Right hindlimb (tissue), 1 donor: ENCODE measurements at places on chromosomes 16 and 17.

DNA sequence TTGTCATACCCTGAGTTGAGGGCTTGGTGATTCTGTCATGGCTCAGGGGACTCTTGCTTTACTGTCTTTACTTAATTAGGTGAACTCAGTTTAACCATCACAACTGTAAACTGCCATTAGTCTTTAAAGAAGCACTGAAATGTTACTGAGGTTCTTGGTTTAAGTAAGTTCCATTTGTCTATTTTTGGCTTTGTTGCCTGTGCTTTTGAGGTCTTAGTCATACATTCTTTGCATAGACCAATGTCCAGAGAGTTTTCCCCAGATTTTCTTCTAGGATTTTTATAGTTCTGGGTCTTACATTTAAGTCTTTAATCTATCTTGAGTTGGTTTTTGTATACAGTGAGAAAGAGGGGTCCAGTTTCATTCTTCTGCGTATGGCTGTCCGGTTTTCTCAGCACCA is 137.5 kb downstream of the SOCS1 start:
- no peak for DNase-seq

- no peak for DNase-seq
These were observed 3.8 kb downstream of the GID4 start for GRCh38 chr17:18042983-18043382.

DNA sequence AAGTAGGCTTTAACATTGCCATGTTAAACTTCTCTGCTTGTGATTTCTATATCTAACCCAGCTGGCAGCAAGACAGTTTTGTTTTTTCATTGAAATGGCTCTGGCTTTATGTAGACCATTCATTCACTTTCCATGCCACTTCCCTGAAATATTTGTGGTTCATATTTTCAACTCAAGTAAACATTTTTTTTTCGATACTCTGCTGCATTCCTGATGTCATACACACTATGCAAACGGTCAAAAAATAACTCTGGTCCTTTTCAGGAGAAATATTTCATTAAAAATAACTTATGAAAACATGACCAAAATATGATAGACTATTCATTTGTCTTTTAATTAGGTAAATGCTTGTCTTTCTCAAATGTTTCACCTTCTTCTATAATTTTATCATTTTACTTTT is 116.3 kb downstream of the USP22 start:
- no peak for DNase-seq

DNA sequence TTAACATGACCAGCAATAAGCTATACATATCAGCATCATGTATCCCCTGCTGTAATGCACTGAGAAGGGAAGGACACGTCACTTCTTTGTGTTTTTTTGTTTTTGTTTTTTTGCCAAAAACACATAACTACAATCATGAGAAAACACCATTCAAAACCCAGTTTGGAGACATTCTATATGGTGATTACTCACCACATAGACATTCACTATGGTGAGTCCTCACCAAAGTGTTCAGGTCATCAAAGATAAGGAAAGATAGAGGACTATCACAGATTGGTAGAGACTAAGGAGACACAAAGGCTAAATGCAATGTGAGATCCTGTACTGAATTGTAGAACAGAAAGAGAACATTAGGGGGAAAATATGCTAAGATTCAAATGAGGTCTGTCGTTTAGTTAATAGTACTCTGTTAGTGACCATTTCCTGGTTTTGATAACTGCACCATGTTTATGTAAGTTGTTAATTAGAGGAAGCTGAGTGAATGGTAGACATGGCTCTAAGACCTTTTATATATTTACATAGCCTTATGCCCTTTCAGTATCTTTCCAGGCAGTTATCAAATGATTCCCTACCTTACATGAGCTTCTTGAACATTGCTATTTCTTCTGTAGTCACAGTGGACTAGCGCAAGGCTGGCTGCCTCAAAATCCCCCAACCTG is 46.6 kb downstream of the PIK3R5 start:
- DNase-seq = no peak

- DNase-seq = no peak
These were observed 11.1 kb downstream of the STXBP4 start for GRCh38 chr17:54979657-54980056.

GRCh38 chr16:10961231-10961630 is 16.9 kb downstream of the CLEC16A start:
- no peak for DNase-seq

GRCh38 chr17:39026980-39027451 is 59.8 kb upstream of the FBXO47 start:
- DNase-seq = peak; percentile 72

DNA sequence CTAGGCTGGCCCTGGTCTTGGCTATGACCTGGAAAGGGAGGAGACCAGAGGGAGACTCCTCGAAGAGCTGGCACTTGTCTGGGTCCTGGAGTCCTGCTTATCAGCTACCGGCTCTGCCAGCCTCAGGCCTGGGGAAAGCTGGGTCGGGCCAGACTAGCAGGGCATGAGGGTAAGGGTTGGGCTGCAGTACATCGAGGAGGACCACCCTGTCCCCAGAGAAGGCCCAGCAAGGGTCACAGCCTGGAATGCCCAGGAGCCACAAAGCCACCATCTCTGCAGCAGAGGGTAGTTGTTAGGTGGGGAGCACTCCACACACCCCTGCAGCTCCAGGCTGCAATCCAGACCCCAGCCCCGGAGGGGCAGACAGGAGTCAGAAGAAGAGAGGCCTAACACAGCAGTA is 54.0 kb downstream of the SLC6A2 start:
- no peak for DNase-seq

DNA sequence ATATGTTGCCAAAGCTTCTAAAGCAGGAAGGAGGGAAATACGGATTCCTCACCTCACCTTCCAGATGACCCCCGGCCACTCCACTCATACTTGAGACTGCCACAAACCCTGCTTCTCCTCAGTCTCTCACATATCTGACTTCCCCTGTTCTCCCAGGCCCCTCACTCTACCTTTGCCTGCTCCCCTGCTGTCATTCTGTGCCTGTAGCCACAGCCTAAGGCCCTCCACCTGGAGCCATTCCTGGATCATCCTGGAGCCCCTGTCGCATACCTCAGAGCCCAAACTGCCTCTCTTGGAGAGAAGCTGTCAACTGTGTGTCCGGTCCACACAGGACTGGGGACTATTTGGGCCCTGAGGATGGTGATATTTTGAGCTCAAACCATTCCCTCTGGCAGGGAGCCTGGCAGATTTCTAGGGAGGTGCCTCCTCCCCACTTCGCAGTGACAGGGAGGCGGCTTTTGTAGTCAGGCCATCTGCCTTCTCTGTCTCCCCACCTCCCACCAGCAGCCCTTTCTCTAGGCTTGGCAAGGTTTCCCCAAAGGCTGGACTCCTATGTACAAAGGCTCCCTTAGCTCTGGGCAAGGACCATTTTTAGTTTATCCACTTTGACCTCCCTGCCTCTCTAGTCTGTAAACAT is 2.3 kb upstream of the MED24 start:
- no peak for DNase-seq

GRCh38 chr16:68590201-68590994 is 51.3 kb downstream of the ZFP90 start:
- DNase-seq = peak; percentile 64

DNA sequence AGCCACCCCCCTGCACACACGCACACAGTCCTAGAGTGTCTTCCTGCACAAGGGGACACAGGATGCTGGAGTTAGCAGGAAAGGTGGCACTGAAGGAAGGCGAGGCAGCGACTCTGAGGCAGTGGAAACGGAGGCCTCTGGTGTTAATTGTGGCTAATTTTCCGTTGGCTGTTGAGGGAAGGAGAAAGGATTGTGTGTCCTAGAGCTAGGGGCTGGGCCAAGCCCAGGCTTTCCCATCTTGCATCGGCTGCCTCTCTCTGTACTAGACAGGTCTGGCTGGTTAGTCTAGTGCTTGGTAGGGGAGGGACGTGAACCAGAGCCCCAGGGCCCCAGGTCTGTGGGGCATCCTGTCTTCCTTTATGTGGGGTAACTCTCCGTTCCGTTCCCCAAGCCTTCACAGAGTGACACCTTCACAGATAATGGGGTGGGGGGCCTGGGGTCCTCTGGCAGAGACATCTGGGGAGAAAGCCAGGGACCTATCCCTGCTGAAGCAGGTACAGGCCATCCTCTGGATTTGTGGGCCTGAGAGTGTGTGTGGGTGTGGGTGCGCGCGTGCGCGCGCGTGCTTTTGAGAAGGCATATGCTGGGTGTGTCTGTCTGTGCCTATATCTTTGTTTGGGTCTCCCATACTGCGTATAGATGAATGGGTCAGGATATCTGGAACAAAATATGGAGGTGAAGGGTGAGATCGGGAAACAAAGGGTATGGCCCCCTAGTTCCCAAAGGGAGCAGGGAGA is at the start of gene CHD3:
CHD3 (plus strand) TSS at position 606 of the 737 bp plus-strand sequence. CDS start 212 bp downstream, outside the sequence.
- DNase-seq = no peak

DNA sequence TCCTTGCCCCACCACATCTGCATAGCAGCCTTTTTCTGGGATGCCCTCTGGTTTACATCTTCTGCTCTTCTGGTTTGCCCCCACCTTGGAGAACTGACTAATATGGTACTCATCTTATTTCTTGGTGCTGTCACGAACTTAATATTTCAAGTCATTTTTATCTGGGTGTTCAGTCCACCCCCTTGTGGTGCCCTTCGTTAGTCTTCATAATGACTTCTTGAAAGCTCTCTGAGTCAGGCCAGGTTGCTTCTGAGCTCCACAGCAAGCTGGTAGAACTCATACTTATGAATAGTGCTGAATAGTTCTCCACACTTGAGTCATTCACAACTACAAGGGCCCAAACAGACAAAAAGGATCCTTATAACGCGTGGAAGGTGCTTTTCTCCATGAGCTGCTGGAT is 35.8 kb upstream of the TEKT3 start:
- no peak for DNase-seq

DNA sequence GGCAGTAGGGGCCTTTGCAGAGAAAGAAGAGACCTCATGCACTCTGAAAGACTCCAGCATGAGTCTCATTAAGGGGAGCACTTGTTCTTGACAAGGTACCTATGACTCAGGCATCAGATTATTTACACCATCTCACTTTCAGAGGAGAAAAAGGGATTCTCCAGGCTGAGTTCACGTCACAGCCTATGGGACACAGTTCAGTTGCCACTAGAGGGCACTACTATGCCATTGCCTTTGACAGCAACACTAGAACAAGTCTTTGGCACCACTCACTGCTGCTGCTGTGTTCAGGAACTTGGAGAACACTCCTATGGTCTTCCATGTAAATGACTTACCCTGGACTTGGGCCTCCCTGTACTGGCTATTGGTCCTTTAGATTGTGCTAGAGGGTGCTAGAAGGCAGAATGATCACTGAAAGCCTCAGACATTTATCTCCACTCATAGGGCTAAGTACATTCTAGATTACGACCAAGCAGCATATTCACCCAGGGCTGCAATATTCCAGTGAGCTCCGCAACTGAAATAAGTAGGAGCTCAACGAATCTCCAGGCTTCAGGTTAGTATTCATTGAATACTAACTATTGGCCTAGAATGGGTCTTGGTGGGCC is 225.1 kb upstream of the CA10 start:
- DNase-seq = peak; percentile 50

DNA sequence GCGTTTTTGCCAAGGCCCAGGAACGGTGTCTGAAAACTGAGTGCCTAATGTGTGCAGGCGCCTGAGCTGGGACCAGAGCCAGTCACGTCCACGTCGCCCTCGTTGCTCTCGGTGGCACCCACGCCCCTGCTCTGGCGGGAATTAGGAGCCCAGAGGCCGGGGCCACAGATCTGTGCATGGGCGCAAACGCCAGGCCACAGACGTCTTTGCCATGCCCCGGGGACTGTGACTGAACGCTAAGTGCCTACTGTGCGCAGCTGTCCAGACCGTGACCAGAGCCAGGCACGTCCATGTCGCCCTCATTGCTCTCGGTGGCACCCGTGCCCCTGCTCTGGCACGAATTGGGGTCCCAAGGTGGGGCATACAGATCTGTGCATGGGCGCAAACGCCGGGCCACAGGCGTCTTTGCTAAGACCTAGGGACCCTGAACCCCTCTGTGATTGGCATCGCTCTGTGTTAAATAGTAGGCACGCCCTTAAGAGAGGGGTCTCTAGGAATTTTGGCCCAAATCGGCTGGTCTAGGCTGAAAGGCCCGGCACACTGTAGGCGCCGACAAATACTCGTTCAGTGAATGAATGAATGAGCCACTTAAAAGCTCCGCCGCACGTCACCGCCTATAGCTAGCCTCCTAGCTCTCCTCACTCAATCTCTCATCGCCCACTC is 827 bp upstream of the UBALD1 start:
- peak; percentile 48 for DNase-seq

DNA sequence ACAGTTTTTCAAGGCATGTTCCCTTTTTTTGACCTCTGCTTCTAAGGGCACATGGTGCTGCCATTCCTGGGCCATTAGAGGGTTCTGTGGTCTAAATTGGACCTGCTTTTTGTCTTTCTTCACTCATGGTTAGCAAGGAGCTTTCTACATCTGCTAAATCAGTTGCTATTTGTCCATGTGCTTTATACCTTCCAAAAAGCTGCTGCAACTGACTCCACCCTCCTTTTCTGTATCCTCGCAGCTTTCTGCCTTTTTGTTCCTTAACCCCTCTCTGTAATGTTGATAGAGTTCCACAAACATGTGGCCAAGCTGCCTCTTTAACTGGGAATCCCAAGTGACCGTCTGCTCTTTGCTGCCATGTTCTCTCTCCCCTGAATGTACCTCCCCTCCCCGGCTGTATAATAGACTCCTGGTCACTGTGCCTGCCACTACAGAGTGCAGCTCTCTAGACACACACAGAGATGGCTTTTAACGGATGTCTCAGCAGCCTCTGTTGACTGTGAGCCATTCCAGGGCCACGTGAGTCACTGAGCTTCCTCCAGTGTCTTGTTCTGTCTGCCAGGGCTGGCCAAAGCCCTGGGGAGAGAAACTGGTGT is 57.4 kb upstream of the TEKT3 start:
- DNase-seq = peak; percentile 33

- no peak for DNase-seq
These were observed 2.6 kb downstream of the MLST8 start for GRCh38 chr16:2207872-2208271.
